ENCODE measurements at places on chromosomes 3 and 15. TPM values are rescaled to one million over a fixed set of nuclear protein-coding genes. Genes with fewer than 3 reads are reported as not detected.

- DNase-seq, result no peak
These were observed at the start of gene SLC6A11 for GRCh38 chr3:10816019-10816862. Gene SLC6A11, plus strand, starts transcription at chr3:10816228. Its CDS starts 38 bp downstream, at chr3:10816266.

MUC13 gene
- not detected for total RNA-seq

- no peak for DNase-seq
These were observed 622.8 kb upstream of the AGTR1 start for GRCh38 chr3:148074946-148075345.

VIPR1 gene
- 3.5 TPM for total RNA-seq

POLQ gene
- total RNA-seq, result not detected

- no peak for DNase-seq
These were observed 231.8 kb downstream of the TP63 start for GRCh38 chr3:189863031-189863430.

- no peak for DNase-seq
These were observed 64.8 kb downstream of the OXNAD1 start for GRCh38 chr3:16329826-16330129.

DNA sequence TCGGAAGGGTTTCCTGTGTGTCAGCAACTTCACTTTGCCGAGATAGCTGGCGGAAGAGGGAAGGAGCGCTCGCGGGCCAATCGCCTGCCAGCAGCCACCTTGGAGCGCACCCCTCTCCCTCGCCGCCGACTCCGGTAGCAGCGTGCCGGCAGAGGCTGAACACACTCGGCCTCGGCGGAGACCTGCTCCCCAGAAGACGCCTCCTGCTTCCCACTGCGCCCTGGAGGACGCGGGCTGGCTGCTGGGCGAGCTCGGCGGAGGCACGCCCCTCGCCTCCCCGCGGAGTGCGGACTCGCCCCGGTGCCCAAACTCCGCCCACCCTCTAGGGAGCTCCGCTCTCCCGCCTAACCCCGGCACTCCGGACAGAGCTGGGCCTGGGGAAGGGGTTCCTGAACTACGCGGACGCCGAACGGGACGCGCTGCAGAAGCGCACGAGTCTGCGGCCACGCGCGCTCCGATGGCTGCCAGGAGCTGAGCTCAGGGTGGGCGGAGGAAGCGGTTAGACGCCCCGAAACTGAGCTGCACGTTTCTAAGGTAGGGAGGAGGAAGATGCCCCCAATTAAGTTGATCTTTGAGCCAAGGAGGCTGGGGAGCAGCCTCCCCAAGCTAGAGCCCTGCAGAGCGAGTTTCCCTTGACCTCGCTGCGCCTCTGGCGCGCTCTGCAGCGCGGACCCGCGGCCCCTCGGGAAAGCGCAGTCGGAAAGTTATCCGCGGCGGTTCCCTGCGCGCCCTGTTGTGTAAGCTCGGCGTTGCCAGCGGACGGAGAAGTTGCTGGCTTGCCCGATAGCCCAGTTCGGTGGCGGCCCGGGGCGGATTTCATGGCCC lies at the start of gene P2RY1:
Gene P2RY1 (plus strand): TSS at position 356 of the 825 bp plus-strand sequence. CDS start 652 bp downstream, outside the sequence.
- no peak for DNase-seq

PRRT3 gene
- 1.1 TPM for total RNA-seq

EPM2AIP1 gene
- 1.9 TPM for total RNA-seq

THSD4 gene
- 151 TPM for total RNA-seq
